ENCODE measurements at places on chromosomes 7 and 10. TPM values are rescaled to one million over a fixed set of nuclear protein-coding genes. Genes with fewer than 3 reads are reported as not detected.
A peak's percentile ranks its signal among the peaks of the same experiment; 100 is the strongest.

DNA sequence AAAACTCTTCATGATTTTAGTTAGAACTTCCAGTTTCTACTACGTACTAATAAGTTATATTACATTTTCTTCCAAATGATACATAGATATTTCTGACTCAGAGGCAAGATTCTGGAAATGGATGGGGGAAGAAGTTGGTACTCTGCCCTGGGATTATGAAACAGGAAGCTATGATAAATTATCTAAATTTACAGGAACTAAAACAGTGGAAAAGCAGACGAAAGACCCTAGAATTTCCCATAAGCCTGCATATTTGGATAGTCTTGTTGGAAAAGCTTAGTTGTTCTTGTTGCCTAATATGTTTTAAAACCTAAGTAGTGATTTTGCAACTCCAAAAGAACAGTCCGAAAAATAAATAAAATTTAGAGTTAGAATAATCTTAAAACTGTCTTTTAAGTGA lies 21.8 kb downstream of the CFAP69 start:
- H3K36me3 ChIP-seq: no peaks in the 10 kb centered on the region
- no peak overlapping the region for H3K27ac ChIP-seq
- H3K4me3 ChIP-seq: no peak overlapping the region
- DNase-seq: peak; percentile 18
- no peaks in the 10 kb centered on the region for H3K27me3 ChIP-seq

- DNase-seq: no peak
- no peaks in the 10 kb centered on the region for H3K27me3 ChIP-seq
- H3K4me1 ChIP-seq: no peaks in the 10 kb centered on the region
These were observed 132.1 kb downstream of the ADRA2A start for GRCh38 chr10:111208951-111209350.

DNA sequence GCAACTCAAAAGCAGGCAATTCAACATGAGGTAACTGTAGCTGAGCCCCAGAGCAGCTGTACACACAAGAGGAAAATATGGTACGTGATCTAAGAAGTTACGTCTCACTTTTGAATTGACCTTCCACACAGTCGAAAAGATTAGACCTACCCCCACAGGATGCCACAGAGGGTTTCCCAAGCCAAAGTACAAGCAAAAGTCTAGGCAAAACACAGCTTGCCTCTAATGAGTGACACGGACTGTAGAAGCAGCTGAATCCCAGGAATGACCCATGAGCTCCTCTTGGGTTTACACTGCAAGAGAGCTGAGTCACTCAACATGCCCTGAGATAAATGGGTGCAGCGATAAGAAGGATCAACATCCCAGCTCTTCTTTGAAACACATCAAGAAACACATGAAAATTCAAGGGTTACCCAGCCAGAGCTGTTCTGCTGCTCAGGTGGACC lies 9.8 kb downstream of the CREB3L2 start:
- no peak for DNase-seq
- no peak overlapping the region for H3K4me3 ChIP-seq
- H3K27ac ChIP-seq: peak overlapping the region; percentile 23
- H3K27me3 ChIP-seq: no peaks in the 10 kb centered on the region
- H3K4me1 ChIP-seq: peaks cover 30% of the 10 kb centered on the region

- no peak overlapping the region for H3K27ac ChIP-seq
- DNase-seq: no peak
- H3K36me3 ChIP-seq: no peaks in the 10 kb centered on the region
- H3K4me3 ChIP-seq: no peak overlapping the region
These were observed 65.3 kb downstream of the RBM20 start for GRCh38 chr10:110709444-110709828.

DNA sequence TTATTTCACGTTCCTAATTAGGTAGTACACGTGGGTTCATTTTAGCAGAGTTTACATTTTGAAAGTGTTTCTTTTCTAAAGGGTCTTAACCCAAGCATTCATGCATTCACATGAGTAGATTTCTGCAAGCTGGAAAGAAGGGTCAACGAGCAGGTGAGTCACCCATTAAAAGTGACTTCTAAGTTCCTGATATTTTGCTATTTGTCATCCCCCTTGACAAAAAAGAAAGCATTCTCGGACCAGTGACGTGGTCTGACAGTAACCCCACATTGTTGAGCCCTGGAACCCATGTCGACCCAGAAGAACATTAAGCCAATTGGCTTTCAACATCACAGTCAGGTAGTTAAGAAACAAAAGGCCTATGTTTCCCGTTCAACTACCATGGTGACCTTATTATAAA lies 49.6 kb downstream of the ABCB5 start:
- DNase-seq: no peak
- no peaks in the 10 kb centered on the region for H3K27me3 ChIP-seq
- H3K4me3 ChIP-seq: no peak overlapping the region
- no peaks in the 10 kb centered on the region for H3K4me1 ChIP-seq
- H3K36me3 ChIP-seq: no peaks in the 10 kb centered on the region
- no peak overlapping the region for H3K27ac ChIP-seq

- H3K4me3 ChIP-seq: no peak overlapping the region
- no peak overlapping the region for H3K27ac ChIP-seq
- H3K4me1 ChIP-seq: no peaks in the 10 kb centered on the region
- no peak for DNase-seq
- no peaks in the 10 kb centered on the region for H3K27me3 ChIP-seq
These were observed 93.6 kb downstream of the CTNNA3 start for GRCh38 chr10:67602268-67602950.

DNA sequence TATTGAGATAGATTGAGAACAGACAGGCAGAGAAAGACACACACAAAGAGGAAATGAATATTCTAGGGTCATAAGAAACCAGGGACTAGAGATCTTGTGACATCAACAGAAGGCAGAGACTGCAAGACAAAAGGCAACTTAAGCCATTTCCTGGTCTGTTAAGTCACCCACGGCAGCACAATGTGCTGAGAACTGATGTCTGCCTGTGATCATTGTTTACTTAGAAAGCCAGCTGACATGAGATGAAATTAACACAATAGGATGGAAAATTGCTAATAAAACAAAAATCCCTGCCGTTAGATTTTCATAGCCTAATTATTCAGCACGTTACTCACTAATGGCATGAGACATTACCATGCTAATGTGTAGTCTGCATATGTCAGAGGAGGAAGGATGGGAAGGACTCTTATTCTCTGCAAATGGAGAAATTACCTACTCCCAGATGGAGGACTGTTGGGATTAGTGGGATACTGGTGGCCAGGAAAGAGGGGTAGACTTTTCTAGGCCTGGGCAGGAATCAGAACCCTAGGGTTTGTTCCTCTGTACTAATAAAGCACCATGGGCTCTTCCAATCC lies 191.3 kb upstream of the PODXL start:
- no peak overlapping the region for H3K4me3 ChIP-seq
- no peaks in the 10 kb centered on the region for H3K27me3 ChIP-seq
- no peak for DNase-seq
- H3K27ac ChIP-seq: no peak overlapping the region
- no peaks in the 10 kb centered on the region for H3K4me1 ChIP-seq
- H3K36me3 ChIP-seq: no peaks in the 10 kb centered on the region

GRCh38 chr7:56537477-56537876 lies 421.3 kb upstream of the NUPR2 start:
- H3K4me3 ChIP-seq: no peak overlapping the region
- no peaks in the 10 kb centered on the region for H3K27me3 ChIP-seq
- no peaks in the 10 kb centered on the region for H3K4me1 ChIP-seq
- no peaks in the 10 kb centered on the region for H3K36me3 ChIP-seq
- no peak overlapping the region for H3K27ac ChIP-seq

GRCh38 chr7:68936471-68937035 lies 661.7 kb upstream of the AUTS2 start:
- no peak overlapping the region for H3K4me3 ChIP-seq
- no peaks in the 10 kb centered on the region for H3K27me3 ChIP-seq
- H3K36me3 ChIP-seq: no peaks in the 10 kb centered on the region
- no peaks in the 10 kb centered on the region for H3K4me1 ChIP-seq

DNA sequence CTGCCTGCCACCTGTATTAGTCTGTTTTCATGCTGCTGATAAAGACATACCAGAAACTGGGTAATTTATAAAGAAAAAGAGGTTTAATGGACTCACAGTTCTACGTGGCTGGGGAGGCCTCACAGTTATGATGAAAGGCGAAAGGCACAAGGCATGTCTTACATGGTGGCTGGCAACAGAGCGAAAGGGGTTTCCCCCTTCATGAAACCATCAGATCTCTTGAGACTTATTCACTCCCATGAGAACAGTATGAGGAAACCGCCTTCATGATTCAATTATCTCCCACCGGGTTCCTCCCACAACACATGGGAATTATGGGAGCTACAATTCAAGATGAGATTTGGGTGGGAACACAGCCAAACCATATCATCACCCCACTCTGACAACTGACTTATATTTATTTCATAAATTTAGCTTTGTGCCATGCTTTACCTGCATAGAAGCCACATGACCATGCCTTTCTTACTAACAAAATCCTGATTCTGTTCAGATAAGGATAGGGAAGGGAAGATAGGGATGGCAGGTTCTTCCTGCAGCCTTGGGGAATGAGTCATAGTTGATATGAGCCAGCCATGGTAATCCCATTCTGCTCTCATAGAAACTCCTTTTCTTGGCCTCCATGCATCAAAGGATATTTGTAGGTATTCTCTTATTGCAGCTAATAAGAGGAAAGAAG lies 191.3 kb upstream of the AGK start:
- no peak for DNase-seq
- H3K36me3 ChIP-seq: no peaks in the 10 kb centered on the region
- no peaks in the 10 kb centered on the region for H3K27me3 ChIP-seq
- no peaks in the 10 kb centered on the region for H3K4me1 ChIP-seq
- H3K4me3 ChIP-seq: no peak overlapping the region

GRCh38 chr7:37642028-37642540 lies 41.5 kb upstream of the GPR141 start:
- H3K27me3 ChIP-seq: no peaks in the 10 kb centered on the region
- H3K4me1 ChIP-seq: peaks cover 13% of the 10 kb centered on the region
- no peak overlapping the region for H3K4me3 ChIP-seq
- H3K36me3 ChIP-seq: no peaks in the 10 kb centered on the region
- no peak for DNase-seq

- H3K27me3 ChIP-seq: no peaks in the 10 kb centered on the region
- peaks cover 34% of the 10 kb centered on the region for H3K4me1 ChIP-seq
- DNase-seq: no peak
- no peaks in the 10 kb centered on the region for H3K36me3 ChIP-seq
- H3K4me3 ChIP-seq: no peak overlapping the region
- no peak overlapping the region for H3K27ac ChIP-seq
These were observed 34.8 kb upstream of the CHST15 start for GRCh38 chr10:124127965-124128810.

DNA sequence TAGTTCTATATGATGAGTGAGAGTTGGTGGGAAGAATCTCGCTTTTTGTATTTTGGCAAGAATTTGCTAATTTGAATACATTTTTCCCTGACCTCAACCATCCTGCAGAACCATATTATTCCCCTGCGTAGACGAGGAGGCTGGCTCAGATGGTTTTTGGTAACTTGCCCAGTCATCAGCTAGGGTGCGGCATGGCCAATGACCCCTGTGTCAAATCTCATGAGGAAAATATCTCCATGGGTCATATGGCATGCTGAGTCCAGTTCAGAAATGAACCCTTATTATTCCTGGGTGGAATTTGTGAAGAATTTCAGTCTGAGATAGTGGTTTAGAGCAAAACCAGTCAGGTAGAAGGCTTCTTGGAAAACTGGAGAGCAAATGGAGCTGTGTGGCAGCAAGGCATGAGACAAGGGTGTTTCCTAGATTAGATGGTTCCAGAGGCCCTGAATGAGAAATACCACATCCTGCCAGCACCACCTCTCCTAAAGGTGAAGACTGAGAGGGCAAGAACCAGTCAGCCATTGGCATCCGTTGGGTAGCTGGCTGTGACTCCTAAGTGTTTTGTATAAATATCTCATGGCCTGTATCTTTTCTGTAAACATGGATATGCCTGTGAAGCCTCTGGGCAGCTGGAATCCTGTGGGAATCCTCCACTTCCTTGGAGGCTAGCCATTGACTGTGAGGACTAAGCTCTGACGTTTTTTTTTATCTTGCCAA lies 5.8 kb upstream of the UPP1 start:
- no peaks in the 10 kb centered on the region for H3K36me3 ChIP-seq
- H3K4me3 ChIP-seq: no peak overlapping the region
- no peak for DNase-seq
- H3K4me1 ChIP-seq: peaks cover 54% of the 10 kb centered on the region
- H3K27me3 ChIP-seq: no peaks in the 10 kb centered on the region
- no peak overlapping the region for H3K27ac ChIP-seq

DNA sequence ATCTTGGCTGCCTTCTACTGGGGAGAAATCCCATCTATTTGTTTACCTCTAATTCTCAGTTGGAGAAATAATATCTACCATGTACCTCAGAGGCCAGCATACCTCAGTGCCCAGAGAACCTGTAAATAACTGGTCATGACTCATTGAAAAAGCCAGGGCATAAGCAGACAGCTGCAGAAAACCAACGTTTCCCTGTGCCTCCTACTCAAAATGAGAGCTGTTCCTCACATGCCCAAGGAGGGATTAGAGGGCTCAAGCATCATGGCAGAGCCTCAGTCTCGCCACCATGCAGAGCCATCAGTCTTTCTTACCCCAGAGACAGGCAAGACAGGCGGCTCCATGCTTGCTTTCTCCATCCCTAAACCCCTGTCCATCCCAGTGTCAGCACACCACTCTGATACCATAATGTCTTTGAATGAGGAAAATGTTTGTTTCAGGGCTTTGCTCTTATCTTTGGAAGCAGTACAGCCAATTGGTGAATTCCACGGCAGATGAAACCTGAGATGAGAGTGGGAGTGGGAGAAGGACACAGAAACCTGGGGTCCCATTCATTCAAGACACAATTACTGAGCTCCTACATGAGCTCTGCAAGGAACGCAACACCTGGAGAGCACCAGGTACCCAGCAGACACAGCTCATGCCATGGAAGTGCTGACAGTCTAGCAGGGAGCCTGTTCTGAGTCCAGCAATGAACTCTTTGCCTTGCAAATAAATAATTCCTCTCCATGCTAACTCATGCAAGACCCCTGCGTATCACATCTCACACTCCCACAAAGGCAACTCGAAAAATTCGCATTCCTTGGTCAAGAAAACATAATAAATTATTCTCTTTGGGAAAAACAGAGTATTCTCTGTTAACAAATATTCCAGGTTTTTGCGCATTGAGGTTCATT lies 21.1 kb downstream of the PON1 start:
- no peak for DNase-seq
- H3K4me1 ChIP-seq: no peaks in the 10 kb centered on the region
- no peaks in the 10 kb centered on the region for H3K36me3 ChIP-seq
- H3K27ac ChIP-seq: no peak overlapping the region
- H3K27me3 ChIP-seq: no peaks in the 10 kb centered on the region

GRCh38 chr7:152312316-152312715 lies 123.5 kb downstream of the KMT2C start:
- no peak overlapping the region for H3K4me3 ChIP-seq
- peak overlapping the region; percentile 2 for H3K27ac ChIP-seq

GRCh38 chr7:4670791-4671190 lies 11.3 kb upstream of the FOXK1 start:
- H3K4me3 ChIP-seq: no peak overlapping the region
- DNase-seq: no peak
- H3K36me3 ChIP-seq: no peaks in the 10 kb centered on the region
- no peaks in the 10 kb centered on the region for H3K4me1 ChIP-seq
- no peak overlapping the region for H3K27ac ChIP-seq

Gene ANKRD16
- 1.4 TPM for polyA plus RNA-seq

Gene AGAP4
- polyA plus RNA-seq: 0.47 TPM

Gene MSRB2
- 37.3 TPM for polyA plus RNA-seq

Gene FKBP6
- not detected for polyA plus RNA-seq

Gene CLCN1
- 0.11 TPM for polyA plus RNA-seq

Gene CC2D2B
- not detected for polyA plus RNA-seq

Gene CRYGN
- not detected for polyA plus RNA-seq

Gene AKR1B15
- not detected for polyA plus RNA-seq

Gene UMAD1
- polyA plus RNA-seq: 5.5 TPM

Data from CD14-positive monocyte (primary cell).